ENCODE measurements at places on chromosomes 7 and 10. TPM values are rescaled to one million over a fixed set of nuclear protein-coding genes. Genes with fewer than 3 reads are reported as not detected.

The LIPK gene
- polyA plus RNA-seq, result not detected

The ADIRF gene
- polyA plus RNA-seq, result not detected

The STOX1 gene
- 0.07 TPM for polyA plus RNA-seq

The KCNH2 gene
- polyA plus RNA-seq, result 2.7 TPM

The GRK5 gene
- 21.9 TPM for polyA plus RNA-seq

DNA sequence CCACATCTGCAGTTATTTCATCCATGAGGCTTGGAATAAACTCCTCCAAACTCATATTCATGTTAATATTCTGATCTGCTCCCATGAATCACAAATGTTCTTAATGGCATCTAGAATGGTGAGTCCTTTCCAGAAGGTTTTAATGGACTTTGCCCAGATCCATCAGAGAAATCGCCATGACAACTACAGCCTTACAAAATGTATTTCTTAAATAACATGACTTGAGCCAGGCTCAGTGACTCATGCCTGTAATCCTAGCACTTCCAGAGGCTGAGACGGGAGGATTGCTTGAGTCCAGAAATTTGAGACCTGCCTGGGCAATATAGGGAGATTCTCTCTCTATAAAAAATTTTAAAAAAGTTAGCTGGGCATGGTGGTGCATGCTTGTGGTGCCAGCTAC lies 102.1 kb upstream of the TMEM168 start:
- no peaks in the 10 kb centered on the region for H3K27me3 ChIP-seq
- H3K36me3 ChIP-seq, result peaks cover 5% of the 10 kb centered on the region
- no peak overlapping the region for H3K27ac ChIP-seq
- H3K4me1 ChIP-seq, result no peaks in the 10 kb centered on the region
- DNase-seq, result no peak

DNA sequence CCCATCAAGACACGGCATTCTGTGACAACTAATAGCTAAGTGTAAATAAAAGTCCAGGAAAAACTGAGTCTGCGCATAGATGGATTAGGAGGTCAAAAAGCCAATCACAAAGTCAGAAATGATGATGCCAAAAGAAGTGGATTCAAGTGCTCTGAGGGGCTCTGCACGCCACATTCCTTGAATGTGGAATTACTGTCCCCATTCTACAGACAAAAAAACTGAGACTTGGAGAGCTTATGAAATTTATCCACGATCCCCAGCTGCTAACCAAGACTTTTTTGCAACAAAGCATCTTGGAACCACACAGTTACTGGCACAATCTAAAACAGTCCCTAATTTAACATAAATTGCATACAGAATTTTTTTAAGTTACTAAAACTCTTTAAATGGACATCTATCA lies 49.6 kb upstream of the SLIT1 start:
- no peaks in the 10 kb centered on the region for H3K4me1 ChIP-seq
- H3K27me3 ChIP-seq, result no peaks in the 10 kb centered on the region
- no peak overlapping the region for H3K27ac ChIP-seq
- H3K4me3 ChIP-seq, result no peak overlapping the region

DNA sequence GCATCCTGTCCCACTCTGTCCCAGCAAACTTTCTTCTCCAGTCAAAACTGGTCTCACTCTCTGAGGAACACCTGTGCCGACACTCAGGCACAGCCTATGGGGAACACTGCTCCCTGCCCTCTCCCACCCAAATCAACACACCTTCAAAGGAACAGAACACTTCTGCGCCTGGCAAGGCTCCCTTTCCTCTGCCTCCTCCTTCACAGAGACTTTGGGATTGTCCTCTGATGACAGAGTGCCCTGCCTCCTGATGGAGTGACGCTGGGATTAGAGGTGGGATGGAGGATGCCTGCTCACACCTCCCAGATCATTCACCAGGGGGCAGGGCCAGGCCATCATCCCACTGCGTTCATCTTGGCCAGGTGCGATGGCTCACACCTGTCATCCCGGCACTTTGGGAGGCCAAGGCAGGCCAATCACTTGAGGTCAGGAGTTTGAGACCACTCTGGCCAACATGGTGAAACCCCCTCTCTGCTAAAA lies 26.5 kb downstream of the KLF6 start:
- H3K4me3 ChIP-seq, result no peak overlapping the region
- H3K36me3 ChIP-seq, result no peaks in the 10 kb centered on the region
- peaks cover 55% of the 10 kb centered on the region for H3K4me1 ChIP-seq
- H3K27me3 ChIP-seq, result no peaks in the 10 kb centered on the region
- no peak for DNase-seq
- peak overlapping the region; percentile 60 for H3K27ac ChIP-seq

- H3K36me3 ChIP-seq, result no peaks in the 10 kb centered on the region
- no peak for DNase-seq
- no peak overlapping the region for H3K27ac ChIP-seq
Measured at GRCh38 chr10:110461530-110461929, 36.2 kb upstream of the DUSP5 start.

- no peaks in the 10 kb centered on the region for H3K27me3 ChIP-seq
- no peak overlapping the region for H3K4me3 ChIP-seq
- no peaks in the 10 kb centered on the region for H3K36me3 ChIP-seq
- H3K27ac ChIP-seq, result no peak overlapping the region
- no peaks in the 10 kb centered on the region for H3K4me1 ChIP-seq
Measured at GRCh38 chr10:35961501-35961900, 319.4 kb upstream of the FZD8 start.

- H3K4me1 ChIP-seq, result peaks cover 19% of the 10 kb centered on the region
- H3K36me3 ChIP-seq, result no peaks in the 10 kb centered on the region
- H3K27me3 ChIP-seq, result no peaks in the 10 kb centered on the region
Measured at GRCh38 chr10:6083523-6084475, 5.0 kb upstream of the RBM17 start.

DNA sequence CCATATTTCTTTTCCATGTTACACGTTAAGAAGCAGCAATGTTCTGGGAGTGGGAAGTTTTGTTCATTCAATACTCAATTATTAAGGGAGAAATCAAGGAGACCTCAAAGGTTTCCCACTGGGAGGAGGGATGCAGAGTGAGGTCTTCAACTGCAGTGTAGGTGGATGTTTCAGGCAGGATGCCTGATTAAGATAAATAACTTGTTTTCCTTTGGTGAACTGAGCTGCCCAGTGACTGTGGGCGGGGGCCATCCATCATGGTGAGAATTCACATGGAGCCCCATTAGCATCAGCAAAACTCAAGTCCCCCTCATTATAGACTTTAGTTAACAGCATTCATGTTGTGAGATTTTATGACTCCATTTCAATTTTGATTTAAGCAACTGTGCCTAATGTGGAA lies 121.1 kb downstream of the PLPP4 start:
- no peaks in the 10 kb centered on the region for H3K36me3 ChIP-seq
- no peak overlapping the region for H3K27ac ChIP-seq
- no peak for DNase-seq

DNA sequence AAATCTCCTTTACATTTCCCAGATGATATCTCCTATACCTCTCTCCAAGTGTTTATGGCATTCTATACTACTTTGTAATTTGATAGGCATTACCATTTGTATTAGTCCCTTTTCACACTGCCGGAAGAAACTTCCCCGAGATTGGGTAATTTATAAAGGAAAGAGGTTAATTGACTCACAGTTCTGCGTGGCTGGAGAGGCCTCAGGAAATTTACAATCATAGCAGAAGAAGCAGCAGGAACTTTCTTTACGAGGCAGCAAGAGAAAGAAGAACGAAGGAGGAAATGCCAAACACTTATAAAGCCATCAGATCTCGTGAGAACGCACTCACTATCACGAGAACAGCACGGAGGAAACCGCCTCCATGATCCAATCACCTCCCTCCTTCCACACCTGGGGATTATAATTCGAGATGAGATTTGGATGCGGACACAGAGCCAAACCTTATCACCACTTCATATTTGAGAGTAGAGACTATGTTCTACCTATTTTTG lies 1194.6 kb downstream of the SORCS1 start:
- no peaks in the 10 kb centered on the region for H3K4me1 ChIP-seq
- no peak for DNase-seq
- H3K4me3 ChIP-seq, result no peak overlapping the region

GRCh38 chr7:100219271-100219737 lies 445 bp upstream of the PVRIG start:
- H3K4me3 ChIP-seq, result no peak overlapping the region
- peak overlapping the region; percentile 97 for H3K27ac ChIP-seq
- H3K4me1 ChIP-seq, result peaks cover 64% of the 10 kb centered on the region
- peaks cover 11% of the 10 kb centered on the region for H3K36me3 ChIP-seq
- no peak for DNase-seq
- H3K27me3 ChIP-seq, result no peaks in the 10 kb centered on the region

- no peak overlapping the region for H3K27ac ChIP-seq
- no peaks in the 10 kb centered on the region for H3K27me3 ChIP-seq
- no peaks in the 10 kb centered on the region for H3K36me3 ChIP-seq
- no peak for DNase-seq
- H3K4me3 ChIP-seq, result no peak overlapping the region
Measured at GRCh38 chr7:30887464-30887872, 24.2 kb upstream of the AQP1 start.

DNA sequence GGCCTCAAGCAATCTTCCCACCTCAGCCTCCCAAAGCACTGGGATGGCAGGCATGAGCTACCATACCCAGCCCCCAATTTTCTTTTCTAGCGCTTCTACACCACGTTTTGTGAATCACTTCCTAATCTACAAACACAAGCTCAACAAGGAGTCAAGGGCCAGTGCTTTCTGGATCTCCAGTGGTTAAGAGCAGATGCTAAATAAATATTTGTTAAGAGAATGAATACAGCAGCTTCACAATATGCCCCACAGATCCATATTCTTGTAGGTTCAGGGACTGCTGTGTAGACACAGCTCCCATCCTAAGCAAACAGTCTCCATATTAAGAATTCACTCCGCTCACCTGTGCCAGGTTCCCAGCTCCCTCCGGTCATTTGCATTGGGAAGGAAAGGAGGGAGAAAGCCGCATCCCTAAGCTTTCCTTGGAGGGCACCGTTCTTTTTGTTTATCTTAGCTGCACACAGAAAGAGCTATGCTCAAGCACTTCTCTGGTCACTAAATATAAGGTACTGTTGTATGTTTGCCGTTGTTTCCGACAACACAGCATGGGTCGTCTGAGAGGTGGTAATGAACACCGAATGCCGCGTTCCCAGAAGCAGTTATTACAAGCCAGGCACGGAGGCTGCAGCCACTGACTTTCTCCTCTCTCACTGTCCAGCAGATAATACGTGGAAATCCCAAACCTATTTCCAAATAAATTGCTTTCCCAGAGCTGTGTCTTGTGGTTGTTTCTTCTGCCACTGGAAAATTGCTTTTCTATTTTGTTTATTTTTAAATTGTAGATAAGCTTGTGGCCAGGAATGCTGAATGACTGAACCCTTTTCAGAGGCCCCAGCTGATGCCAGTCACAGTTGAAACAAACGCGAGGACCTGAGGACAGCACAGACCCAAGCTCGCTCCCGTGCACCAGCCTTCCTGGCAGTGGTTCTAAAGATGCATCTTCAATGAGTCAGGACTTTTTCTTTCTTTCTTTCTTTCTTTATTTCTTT lies 217.1 kb downstream of the PRPF18 start:
- H3K36me3 ChIP-seq, result no peaks in the 10 kb centered on the region
- no peak for DNase-seq
- no peak overlapping the region for H3K4me3 ChIP-seq
- peaks cover 11% of the 10 kb centered on the region for H3K4me1 ChIP-seq
- no peak overlapping the region for H3K27ac ChIP-seq
- no peaks in the 10 kb centered on the region for H3K27me3 ChIP-seq

DNA sequence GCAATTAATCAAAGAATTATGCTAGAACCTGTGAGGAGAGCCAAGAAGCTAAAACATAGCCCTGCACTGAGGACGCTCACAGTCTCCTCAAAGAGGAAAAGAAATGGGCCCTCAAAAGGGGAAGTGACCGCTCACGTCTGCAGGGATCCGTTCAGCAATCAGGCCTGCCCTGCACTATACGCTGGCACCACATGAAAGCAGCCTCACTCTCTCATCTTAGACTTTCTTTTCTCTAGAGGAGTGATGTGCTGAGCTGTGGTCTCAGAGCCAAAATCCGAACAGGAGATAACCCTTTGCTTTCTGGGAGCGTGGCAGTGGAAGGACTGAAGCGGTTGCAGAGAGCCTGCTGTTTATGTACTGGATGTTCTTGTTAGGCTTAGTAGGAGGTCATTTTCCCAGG lies 6.3 kb upstream of the IL2RA start:
- no peaks in the 10 kb centered on the region for H3K36me3 ChIP-seq
- DNase-seq, result peak; percentile 79
- no peak overlapping the region for H3K4me3 ChIP-seq
- H3K4me1 ChIP-seq, result peaks cover 59% of the 10 kb centered on the region
- H3K27ac ChIP-seq, result peak overlapping the region; percentile 91

- H3K27ac ChIP-seq, result peak overlapping the region; percentile 26
- no peaks in the 10 kb centered on the region for H3K27me3 ChIP-seq
- no peak for DNase-seq
- H3K36me3 ChIP-seq, result no peaks in the 10 kb centered on the region
- H3K4me1 ChIP-seq, result peaks cover 40% of the 10 kb centered on the region
- H3K4me3 ChIP-seq, result no peak overlapping the region
Measured at GRCh38 chr7:38424750-38425463, 151.5 kb upstream of the TARP start.

DNA sequence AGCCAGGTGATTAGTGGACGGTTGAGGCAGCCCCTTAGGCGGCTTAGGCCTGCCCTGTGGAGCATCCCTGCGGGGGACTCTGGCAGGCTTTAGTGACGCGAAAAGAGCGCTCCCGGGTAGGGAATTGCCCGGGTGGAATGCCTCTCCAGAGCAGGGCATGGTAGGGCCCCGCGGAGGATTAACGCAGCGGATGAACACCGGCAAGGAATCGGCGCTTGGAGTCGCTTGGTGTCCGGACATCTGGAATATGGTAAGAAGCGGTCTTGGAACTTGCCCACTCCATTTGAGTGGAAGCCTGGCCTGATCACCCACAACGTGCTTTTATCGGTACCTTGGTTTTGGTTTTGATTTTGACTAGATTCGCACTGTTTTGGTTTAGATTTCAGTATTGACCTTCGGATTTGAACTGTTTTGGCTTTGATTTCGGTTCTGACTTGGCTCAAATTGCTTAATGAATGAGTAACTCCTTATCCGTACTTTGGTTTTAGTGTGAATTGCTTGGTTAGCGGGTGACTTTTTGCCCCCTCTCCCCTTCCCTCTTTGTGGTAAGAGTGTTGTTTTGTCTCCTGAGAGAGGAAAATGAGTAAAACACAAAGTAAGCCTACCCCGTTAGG lies 24.2 kb upstream of the CHST3 start:
- no peaks in the 10 kb centered on the region for H3K36me3 ChIP-seq
- peaks cover 12% of the 10 kb centered on the region for H3K4me1 ChIP-seq
- H3K4me3 ChIP-seq, result no peak overlapping the region
- H3K27ac ChIP-seq, result no peak overlapping the region

Measured in B cell (primary cell).